ENCODE measurements at places on chromosomes 12 and 14. TPM values are rescaled to one million over a fixed set of nuclear protein-coding genes. Genes with fewer than 3 reads are reported as not detected.

GRCh38 chr12:48815126-48816110 is 2.9 kb upstream of the CACNB3 start:
- peak; percentile 80 for DNase-seq

DNA sequence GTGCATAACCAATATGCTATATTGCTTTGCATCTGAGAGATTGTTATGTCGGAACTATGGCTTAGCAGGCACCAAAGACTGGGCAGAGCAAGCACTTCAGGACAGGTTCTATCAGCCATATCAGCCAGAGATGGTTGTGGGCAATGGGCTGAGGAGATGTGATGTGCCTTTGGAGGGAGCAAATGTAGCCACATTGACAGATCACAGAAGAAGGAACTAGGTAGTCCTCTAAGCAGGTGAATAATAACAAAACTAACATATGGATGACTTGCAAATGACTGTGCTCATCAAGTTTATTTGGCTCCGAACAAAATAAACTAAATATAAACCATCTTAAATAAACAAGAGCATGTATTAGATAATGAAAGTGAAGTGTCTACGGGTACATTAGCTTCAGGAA is 291.7 kb downstream of the RMST start:
- DNase-seq, result no peak

The CTSG gene
- 5.3 TPM for total RNA-seq

DNA sequence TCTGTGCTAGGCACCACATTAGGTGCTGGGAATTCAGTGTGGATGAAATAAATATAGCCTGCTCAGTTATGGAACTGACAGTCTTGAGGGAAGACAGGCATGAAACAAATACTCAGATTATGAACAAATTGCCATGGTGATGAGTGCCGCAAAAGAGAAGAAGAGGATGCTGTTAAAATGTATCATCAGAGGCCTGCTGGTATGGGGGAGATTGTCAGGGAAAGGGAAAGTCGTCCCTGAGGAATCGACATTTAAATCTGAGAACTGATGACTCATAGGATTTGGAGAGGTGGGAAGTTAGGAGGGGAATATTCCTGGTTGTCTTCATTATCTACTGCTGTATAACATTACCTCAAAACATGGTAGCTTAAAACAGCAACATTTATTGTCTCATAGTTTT is 42.0 kb downstream of the PPP1R36 start:
- DNase-seq, result no peak

DNA sequence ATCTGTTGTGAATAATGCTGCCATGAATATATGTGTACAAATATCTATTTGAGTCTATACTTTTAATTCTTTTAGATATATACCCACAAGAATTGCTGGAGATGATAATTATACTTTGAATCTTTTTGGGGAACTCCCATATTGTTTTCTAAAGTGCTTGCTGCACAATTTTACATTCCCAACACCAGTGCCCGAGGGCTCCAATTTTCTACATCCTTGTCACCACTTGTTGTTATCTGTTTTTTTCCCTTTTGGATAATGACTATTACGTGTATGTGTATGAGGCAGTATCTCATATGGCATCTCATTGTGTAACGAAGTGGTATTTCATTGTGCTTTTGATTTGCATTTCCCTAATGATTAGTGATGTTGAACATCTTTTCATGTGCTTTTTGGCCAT is 127.1 kb downstream of the SUDS3 start:
- no peak for DNase-seq

DNA sequence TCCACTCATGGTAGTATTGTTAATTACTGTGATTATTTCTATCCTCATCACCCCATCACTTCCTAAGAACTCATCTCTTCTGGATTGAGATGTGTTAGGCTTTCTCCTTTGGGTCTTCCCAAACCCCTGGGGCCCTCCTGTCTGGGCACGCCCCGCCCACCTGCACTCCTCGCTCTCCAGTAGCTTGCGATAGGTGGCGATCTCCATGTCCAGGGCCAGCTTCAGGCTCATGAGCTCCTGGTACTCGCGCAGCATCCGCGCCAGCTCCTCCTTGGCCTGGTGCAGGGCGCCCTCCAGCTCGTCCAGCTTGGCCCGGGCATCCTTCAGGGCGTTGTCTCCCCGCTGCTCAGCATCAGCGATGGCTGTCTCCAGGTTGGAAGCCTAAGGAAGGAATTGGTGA is 6.8 kb downstream of the KRT71 start:
- DNase-seq, result no peak

DNA sequence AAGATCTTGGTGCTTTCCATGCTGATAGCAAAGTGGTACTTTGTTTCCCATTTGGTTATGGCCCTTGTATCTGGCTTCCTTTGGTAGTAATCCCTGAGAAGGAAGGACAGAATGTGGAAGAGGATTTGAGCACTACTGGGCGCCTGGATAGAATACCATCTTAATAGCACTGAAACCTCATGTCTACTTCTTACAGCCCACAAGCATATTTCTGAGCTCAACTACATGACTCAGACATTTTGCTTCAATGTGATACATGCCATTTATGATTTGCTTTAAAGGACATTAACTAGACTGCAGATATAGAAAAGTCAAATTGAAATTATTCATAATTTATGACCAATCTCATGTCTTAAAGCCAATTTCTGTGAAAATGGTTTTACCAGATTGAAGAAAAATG is 80.4 kb downstream of the LIN7A start:
- DNase-seq, result no peak

- DNase-seq, result no peak
These were observed 568 bp upstream of the SIVA1 start for GRCh38 chr14:104752423-104752734.

GRCh38 chr12:31887109-31887811 is 72.0 kb upstream of the RESF1 start:
- DNase-seq, result no peak

The HOXC12 gene
- total RNA-seq, result not detected

GRCh38 chr12:116559162-116559935 is at the start of gene MAP1LC3B2:
TSS of gene MAP1LC3B2 (plus strand) at chr12:116559381. CDS start at chr12:116575943, 16,562 bp downstream.
- DNase-seq, result peak; percentile 51

The CMTM5 gene
- 0.44 TPM for total RNA-seq

DNA sequence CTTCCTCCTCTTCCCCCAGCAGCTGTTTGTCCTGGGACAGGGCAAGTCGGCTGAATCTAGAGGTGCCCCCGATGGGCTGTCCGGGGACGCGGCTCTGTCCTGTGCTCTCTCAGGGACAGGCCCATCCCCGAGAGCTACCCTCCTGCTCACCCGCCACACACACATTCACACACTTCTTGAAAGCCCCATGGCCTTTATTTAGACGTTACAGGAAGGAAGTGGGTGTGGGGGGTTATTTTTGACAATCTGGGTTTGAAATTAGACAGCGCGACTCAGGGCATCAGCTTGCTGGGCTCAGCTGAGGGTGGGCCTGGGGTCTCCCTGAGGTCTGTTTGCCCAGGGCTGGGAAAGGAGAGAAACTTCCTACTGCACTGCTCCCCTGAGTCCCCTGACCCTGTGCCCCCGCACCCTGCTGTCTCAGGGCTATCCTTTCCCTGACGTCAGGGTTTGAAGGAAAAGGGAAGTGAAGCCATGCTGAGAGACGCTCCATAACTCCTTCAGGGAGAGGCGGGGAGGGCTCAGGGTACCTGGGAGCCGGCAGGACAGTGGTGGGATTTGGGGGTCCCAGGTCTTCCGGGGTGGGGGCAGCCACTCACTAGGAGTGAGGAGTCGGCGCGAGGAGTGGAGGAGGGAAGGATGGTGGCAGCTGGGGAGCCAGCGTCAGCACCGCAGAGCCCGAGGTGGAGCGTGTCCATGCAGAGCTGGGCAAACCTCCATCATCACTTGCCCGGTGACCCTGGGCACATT is 8.1 kb downstream of the PTPN6 start:
- peak; percentile 34 for DNase-seq

DNA sequence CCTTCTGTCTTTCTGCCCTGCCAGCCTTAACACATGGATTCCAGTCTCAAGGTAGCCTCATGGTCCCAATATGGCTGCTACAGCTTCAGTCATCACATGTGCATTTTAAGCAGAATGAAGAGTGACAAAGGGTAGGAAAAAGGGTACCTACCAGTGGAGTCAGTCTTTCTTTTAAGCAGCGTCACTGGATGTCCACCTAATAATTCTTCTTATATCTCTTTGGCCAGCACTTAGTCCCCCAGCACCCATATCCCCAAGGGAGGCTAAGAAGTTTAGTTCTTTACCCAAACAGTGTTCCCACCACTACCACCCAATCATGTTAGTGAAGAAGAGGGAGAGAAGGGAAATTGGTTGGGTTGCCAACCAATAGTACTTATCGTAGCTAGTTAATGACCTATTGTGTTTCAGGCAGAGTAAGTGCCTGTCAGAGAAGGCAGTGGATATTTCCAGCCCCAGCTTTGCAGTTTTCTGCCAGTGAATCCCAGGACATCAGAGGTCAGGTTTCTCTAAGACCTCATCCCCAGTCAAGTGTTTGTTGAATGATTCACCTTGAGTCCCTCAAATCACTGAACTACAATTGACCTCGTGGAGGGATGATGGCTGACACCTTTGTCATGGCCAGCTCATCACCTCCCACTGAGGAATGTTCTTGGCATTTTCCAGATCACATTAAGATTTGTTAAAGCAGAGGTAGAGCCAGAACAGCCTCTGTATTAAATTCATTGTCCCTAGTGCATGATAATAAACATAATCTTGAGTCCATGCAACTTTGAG is 250.9 kb upstream of the CRY1 start:
- DNase-seq, result no peak

- no peak for DNase-seq
These were observed 139.2 kb downstream of the RASSF9 start for GRCh38 chr12:85697003-85697402.
